Activated T-helper 1 cell treated with anti-CD3 and anti-CD28 coated beads, Interleukin-2, amount 50 U/mL, for 16 hours (primary cell): ENCODE measurements at places on chromosomes 2 and 18.

- no peak for DNase-seq
Observed at GRCh38 chr2:205424326-205424725, 258.0 kb upstream of the NRP2 start.

GRCh38 chr18:44629406-44629805 lies 51.3 kb upstream of the SETBP1 start:
- DNase-seq, result no peak

DNA sequence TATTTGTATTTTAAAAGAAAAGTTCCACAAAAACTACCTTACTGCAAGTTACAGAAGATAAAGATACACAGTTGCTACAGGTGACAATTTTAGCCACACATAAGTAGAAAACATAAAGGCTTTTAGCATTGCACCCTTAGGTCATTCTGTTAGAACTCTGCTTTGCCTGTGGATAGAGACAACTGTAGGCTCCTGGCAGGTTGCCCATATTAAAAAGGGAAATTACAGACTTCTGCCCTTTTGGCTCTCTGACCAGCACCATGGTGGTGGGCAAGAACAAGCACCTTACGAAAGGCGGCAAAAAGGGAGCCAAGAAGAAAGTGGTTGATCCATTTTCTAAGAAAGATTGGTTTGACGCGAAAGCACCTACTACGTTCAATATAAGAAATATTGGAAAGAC lies 223.3 kb downstream of the MC4R start:
- no peak for DNase-seq

GRCh38 chr2:239175181-239175580 lies 225.6 kb downstream of the HDAC4 start:
- DNase-seq, result no peak

GRCh38 chr2:46411245-46411641 lies 68.1 kb upstream of the TMEM247 start:
- no peak for DNase-seq

DNA sequence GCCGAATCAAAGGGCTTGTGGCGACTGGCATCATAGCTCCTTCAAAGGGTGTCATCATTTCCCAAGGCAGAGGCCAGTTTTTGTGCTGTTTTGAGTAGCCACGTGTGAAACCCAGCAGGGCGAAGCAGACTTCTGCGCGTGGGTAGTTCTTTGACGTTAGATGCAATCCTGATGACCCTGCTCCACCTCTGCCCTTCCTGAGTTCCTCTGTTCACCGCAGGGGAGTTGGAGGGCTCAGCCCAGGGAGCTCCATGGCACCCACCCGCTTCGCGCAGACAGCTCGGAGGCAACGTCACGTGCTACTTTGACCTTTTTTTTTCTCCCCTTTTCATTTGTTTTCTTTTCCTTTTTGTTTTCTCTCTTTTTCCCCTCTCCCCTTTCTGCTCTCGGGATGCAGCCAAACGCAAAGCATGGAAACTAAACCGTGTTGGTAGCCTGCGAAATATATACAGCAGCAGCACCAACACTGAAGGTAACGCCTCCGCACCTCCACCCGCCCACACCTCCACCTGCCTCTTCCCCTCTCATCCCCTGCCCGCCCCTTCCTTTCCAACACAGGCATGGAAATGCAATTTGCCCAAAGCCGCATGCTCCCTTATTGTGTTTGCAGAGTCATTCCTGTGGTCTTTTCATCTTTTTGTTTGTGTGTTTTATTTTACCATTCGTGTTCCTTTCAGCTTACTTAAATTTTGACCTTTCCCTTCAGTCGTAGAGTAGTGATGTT lies 153.6 kb downstream of the GBX2 start:
- no peak for DNase-seq

GRCh38 chr2:222430681-222431080 lies 6.3 kb downstream of the SGPP2 start:
- no peak for DNase-seq

GRCh38 chr2:158967731-158968395 lies 577 bp upstream of the TANC1 start:
- DNase-seq, result no peak

DNA sequence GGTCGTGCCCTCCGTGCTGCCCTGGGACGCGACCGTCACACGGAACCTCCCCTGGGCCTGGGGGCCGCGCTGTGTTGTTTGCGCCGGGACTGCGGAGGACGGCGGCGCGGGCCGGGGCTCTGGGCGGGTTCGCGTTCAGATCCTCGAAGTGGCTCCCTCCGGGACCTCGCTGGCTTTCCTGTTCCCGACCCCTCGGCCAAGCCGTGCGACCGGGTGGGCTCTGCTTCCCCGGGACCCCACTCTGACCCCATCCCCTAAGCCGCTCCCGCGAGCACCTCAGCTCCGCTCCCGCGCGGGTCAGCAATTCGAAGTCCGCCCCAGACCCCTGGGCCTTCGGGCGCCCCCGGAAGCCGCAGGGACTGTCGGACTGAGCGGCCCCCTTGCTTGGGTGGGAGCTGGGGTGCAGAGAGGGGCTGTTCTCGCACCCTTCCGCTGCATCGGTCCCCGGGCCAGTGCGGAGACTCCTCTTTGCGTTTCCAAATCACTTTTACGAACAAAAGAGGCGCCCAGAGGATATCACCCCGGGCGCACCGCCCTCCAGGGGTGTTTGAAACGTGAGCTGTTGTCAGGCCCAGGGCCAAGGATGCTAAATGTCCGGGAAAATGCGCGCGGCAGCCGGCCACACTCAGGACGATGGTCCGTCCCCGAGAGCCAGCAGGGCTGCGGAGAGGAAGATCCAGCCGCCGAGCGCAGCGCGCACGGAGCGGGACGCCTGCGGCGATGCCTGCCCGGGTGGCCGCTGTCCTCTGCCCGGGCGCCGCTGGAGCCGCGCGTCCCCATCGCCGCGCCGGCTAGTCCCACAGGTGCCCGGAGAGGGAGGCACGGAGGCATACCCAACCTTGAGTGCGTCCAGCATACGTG lies 73.5 kb downstream of the ZCCHC2 start:
- no peak for DNase-seq

GRCh38 chr2:33340280-33340679 lies 136.2 kb upstream of the RASGRP3 start:
- DNase-seq, result no peak

- DNase-seq, result no peak
Observed at GRCh38 chr2:178962805-178963433, 87.0 kb downstream of the CCDC141 start.

GRCh38 chr2:204019572-204020501 lies 83.3 kb downstream of the ICOS start:
- peak; percentile 28 for DNase-seq

DNA sequence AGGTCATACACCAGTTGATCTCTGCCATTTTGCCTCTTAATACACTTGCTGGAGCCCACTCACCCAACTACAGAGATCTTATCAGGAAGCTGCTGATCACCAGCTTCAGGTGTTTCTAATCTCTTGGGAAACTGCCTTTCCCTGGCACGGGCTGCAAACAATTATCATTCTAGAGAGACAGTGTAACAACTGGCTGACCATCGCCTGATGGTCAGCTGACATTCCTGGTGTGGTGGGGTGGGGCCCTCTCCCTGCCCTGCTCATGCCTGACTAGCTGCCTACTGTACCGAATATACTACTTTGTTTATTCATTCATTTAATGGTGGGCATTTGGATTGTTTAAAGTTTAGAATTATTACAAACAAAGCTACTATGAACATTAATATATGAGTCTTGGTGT lies 311.5 kb downstream of the CBLN2 start:
- no peak for DNase-seq

DNA sequence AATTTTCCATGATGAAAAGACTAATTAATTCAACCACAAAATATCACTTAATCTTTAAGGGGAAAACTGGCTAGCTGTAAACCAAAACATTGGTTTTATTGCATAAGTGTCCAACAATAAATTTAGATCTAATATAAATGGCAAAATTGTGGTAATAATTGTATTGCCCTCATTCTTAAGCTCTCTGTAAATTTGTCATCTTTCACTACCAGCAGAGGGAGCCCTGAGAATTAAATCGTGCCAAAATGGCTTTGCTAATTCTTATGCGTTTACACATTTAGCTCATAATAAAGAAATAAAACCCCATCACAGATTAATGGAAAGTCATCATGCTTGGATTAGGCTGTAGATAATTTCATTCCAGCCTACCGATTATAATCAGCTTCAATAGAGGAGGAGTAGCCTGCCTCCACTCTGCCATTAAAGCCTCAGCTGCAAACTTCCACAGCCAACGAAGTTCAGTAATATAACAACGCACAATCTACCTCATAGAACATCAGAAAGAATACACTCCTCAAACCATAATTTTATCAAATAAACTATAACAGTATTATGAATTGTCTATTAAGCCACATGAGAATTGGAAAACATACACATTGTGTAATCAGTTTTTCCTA lies 70.0 kb upstream of the ATP5MC3 start:
- no peak for DNase-seq

- DNase-seq, result no peak
Observed at GRCh38 chr18:54750350-54750749, 77.9 kb upstream of the RAB27B start.

- no peak for DNase-seq
Observed at GRCh38 chr2:48569433-48569832, 39.5 kb downstream of the STON1 start.

DNA sequence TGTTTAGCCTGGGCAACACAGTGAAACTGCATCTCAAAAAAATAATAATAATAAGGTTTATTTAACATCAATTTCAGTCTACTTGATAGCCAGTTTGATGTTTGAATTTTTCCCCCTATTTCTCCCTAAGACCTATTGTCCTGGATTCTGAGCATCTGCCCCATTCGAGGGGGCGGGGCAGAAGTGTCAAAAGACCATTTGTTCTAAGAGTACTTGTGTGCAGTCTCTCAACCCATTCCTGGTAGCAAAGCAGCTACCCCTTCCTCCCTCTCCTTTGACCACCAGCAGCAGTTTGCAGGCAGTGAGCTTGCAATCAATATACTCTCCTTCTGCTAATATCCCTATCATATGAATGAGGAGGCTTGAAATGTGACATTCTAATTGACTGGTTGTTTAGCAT lies 71.9 kb downstream of the VWC2L start:
- no peak for DNase-seq

DNA sequence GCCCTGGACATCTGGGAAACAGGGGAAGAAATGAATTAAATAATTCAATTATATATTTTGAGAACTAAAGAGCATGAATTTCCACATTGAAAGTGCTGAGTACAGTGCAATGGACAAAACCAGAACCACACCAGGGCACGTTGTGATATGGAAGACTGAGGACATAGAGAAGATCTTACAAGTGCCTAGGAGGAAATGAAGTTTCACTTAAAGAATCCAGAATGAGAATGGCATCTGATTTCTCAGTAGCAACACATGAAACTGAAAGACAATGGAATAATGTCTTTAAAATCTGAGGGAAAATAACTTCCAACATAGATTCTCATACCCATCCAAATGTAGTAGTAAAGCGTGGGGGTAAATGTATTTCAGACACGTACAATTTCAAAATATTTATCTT lies 20.3 kb upstream of the AAK1 start:
- no peak for DNase-seq

GRCh38 chr2:216596236-216596979 lies 36.8 kb upstream of the IGFBP2 start:
- DNase-seq, result no peak

- no peak for DNase-seq
Observed at GRCh38 chr2:218858138-218858445, 1.5 kb upstream of the WNT6 start.

- no peak for DNase-seq
Observed at GRCh38 chr18:3623769-3624545, 174.0 kb downstream of the TGIF1 start.

DNA sequence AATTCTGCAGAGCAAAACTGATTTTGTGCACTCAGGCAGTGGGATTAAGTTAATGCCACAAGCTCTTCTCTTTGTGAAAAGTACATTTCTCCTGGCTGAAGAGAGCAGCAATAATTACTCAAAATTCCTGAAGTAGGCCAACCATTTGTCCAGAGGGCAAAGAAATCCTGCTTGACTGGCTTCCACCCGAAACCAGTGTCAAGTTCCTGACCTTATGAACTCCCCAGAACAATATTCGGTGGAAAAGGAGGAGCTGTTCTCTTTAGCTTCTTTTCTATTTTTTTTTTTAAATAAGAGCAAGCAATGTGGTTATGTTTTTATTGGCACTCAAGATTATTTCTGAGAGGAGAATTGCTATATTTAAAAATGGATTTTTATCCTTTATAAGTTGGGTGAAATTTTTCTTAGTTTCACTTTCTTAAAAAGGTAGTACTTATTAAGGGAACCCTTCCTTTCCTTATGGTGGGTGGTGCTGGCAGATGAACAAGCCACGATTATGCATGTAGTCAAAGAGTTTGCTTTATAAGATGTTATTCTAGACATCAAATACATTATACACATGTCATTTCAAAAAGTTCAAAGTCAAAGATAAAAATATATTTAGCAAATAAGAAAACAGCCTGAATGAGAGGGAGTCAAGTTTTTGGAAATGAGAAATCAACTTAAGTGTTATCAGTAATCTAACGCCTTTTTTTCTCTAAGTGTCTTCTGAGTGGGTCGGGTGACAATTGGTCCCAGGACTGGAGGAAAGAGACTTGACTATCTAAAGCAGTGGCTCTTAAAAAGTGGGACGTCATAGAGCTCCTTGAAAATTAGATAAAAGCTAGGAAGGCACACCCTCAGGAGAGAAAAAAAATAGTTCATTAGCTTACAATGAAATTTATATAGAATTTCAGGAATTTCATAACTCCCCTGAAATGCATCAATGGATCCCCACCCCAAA lies 194.5 kb downstream of the IKZF2 start:
- no peak for DNase-seq

DNA sequence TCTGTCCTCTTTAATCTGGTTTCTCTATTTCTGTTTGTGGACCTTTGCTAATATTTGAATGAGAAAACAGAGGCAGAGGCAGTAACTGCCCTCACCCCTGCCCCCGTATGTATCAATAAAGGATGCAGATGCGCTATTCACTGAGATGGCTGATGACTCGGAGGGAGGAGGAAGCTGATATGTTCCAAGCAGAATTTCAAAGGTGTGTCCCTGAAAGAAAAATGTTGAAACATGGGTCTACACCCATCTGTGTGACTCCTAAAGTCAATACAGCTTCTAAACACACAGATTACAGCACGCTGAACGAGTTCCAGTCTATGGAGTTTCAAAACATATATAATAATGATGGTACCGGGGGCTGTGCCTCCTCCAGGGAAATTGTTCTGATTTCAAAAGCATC lies 38.8 kb downstream of the EPHA4 start:
- no peak for DNase-seq

GRCh38 chr18:69484699-69485396 lies 84.2 kb downstream of the DOK6 start:
- DNase-seq, result no peak

DNA sequence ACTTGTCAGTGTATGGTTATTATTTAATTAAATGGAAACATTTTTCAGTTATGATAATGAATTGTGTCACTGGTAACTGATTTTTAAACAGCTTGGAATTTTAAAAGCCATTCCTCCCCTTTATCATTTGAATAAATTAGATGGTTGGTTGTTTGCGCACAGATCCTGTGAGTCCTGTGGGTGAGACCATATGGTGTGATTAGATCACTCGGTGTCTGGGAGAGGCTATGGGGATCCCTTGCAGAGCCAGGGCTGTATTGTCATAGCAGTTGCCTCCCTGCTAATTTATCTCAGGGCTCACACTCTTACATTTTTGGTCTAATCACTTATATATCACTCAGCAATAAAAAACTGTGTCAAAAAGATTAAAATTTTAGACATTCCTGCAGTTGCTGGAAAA lies 133.5 kb downstream of the ASXL3 start:
- no peak for DNase-seq

- peak; percentile 18 for DNase-seq
Observed at GRCh38 chr18:54269893-54270844, 852 bp downstream of the POLI start.
